ENCODE measurements at places on chromosomes 6 and 20.
A peak's percentile ranks its signal among the peaks of the same experiment; 100 is the strongest.

- DNase-seq = no peak
These were observed 8.1 kb downstream of the CFAP61 start for GRCh38 chr20:20060234-20060998.

DNA sequence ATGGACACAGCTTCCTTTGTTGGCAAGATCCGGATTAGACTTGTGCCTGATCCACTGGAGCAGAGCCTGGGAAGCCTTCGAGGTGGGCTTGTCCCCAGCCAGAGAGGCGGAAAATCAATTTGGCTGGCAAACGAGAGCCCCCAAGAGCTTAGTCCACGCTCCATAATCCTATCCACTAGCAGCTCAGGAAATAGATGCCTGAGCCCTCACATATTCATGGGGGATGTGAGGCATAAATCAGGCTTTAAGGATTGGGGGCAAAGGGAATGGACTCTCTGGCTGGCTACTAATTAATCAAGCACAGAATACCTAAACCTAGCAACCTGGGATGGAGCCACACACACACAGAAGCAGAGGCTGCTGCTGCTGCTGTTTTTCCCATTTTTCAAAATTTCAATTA, 137.9 kb downstream of the PKHD1 start:
- DNase-seq = no peak

GRCh38 chr6:42441697-42442081, 10.0 kb downstream of the TRERF1 start:
- DNase-seq = no peak

DNA sequence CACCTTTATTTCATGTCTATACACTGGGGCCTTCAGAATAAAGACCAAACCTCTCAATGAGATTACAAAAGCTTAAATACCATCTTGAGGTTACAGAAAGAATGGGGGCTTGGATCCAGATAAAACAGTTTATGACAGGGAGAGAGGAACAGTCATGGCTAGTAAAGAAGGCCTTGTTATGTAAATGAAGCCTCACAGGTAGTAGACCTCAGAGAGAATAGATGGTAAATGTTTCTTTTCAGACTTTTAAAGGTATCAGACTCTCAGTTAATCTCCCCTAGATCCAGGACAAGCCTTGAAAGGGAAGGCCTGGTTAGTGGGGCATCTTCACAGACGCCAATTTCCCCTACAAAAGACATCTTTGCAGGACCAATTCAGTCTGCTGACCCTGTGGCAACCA, 1325.6 kb downstream of the HACE1 start:
- no peak for DNase-seq

DNA sequence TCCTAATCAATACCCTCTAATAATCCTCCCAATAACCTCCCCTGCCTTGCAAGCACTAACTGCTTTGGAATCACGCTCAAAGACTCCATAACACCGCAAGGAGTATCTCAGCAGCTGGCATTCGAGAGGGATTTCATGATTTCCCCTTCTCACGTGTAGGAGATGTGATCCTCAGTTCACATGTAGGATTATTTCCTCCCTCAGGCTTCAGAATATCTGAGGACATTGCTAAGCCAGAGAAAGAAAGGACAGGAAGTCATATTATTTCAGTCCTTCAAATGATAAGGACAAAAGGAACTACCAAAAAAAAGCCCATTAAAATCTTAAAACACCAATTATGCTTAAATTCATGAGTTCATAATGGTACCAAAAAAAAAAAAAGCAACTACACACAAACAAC, 122.9 kb downstream of the NFATC2 start:
- DNase-seq = no peak

- DNase-seq = no peak
These were observed 1.9 kb downstream of the BCL2L1 start for GRCh38 chr20:31720486-31721407.

- no peak for DNase-seq
These were observed 39.6 kb upstream of the PRSS35 start for GRCh38 chr6:83472767-83473166.

- DNase-seq = no peak
These were observed 107.2 kb downstream of the MMS22L start for GRCh38 chr6:97175806-97176205.

- no peak for DNase-seq
These were observed 8.5 kb upstream of the SPATS1 start for GRCh38 chr6:44333942-44334341.

DNA sequence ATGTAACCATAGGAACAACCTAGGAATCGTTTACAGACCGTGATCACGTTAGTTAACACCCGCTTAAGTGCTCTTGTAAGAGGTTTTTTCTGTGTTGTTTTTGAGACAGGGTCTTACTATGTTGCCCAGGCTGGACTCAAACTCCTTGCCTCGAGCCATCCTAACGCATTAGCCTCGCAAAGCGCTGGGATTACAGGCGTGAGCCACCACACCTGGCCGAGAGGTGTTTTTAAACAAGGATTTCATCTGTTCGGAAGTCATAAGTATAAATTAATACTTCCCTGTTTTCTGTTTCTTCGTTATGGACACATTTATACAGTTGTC, 727 bp downstream of the MRS2 start:
- DNase-seq = peak; percentile 25

GRCh38 chr20:17873410-17874270, 95.0 kb downstream of the SNX5 start:
- no peak for DNase-seq
